Activated T-cell treated with anti-CD3 and anti-CD28 coated beads, Interleukin-2, amount 50 U/mL, for 1 hour (primary cell): ENCODE measurements at places on chromosomes 1 and 21.

GRCh38 chr1:119449971-119450370 is 35.0 kb downstream of the HSD3B2 start:
- no peak for DNase-seq

DNA sequence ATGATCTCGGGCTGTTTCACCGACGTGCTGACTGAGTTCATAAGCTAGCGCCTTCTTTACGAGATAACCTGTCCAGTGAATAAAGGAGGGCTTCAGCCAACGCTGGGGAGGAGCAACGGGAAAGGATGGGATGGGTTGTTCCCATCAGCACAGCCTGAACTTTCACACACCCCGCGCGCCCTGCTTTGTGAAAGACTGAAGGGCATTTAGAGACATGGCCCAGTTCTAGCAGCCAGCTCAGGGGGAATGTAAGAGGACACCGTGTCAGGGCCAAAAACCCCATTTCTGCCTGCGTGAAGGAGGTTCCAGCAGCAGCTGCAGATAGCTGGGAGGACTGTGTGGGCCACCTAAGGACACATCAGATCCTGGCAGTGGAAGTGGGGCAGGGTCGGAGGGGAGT is 255.1 kb upstream of the RAB4A start:
- no peak for DNase-seq

DNA sequence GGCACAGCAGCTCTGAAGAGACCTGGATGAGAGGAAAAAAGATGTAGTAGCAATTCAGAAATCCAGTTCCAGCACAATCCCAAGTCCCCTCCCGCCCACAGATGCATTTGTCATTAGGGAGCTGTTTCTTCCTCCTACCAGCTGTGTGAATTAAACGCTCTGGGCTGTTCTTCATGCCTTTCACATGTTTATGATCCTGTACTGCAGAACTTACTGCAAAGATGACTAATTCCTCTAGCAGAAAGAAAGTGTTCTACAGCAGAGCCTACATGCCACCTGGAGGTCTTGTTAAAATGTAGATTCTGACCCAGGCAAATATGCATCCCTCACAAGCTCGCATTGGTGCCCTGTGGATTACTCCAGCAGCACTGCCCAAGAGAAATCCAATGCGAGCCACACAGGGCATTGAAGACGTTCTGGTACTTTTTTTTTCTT is 6.5 kb downstream of the ENO1 start:
- no peak for DNase-seq

GRCh38 chr1:105724286-105724685 is 1332.2 kb upstream of the PRMT6 start:
- DNase-seq = no peak

DNA sequence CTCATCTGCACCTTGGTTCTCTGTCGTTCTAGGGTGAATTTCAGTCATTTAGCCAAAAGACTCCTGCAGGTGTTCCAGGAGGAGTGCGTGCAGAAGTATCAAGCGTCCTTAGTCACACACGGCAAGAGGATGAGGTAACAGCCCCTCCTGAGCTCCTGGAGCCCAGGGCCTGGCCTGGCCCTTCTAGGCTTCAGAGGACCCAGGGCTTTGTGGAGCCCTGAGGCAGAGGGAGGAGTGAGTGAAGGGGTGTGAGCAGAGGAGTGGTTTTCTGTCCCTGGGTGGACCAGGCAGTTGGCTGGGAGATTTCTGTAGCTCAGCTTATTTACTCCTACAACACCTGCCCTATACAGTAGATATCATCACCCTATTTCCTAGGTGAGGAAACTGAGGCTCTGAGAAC is 15.7 kb upstream of the RASSF5 start:
- no peak for DNase-seq

DNA sequence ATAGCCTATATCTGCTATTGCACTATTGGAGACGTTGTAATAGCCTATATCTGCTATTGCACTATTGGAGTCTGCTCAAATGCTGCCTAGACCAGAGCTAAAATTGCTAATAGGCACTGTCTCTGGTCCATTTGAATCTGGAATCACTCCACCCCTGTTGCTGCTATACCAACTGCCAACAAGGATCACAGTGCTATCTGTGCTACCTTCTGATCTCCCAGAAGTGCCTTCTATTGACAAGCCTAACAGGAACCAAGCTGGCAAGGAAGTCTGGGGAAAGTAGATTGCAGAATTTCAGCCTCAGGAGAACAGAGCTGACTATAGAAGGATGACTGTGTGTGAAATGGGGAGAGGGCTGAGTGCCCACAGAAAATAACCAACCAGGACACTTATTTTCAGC is 15.9 kb downstream of the RWDD3 start:
- DNase-seq = no peak

DNA sequence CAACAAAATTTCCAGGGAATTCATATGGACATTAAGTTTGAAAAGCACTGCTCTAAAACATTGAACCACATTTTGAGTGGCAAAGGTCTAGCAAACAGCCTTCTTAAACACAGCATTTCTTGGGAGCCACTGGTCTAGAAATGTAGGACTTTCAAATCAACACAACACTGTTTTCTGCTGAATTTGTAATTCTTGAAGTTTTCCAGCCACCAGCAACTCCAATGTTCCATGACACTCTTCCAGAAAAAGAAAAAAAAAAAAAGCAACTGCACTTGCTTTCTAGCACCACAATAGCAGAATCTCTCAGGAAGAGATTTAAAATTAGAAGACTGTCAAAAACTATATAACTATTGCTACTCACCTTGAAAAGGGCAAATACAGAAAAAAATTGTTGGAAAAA is 4.5 kb downstream of the SYDE2 start:
- no peak for DNase-seq

- no peak for DNase-seq
Observed at GRCh38 chr21:42670058-42670880, 16.8 kb downstream of the PDE9A start.

DNA sequence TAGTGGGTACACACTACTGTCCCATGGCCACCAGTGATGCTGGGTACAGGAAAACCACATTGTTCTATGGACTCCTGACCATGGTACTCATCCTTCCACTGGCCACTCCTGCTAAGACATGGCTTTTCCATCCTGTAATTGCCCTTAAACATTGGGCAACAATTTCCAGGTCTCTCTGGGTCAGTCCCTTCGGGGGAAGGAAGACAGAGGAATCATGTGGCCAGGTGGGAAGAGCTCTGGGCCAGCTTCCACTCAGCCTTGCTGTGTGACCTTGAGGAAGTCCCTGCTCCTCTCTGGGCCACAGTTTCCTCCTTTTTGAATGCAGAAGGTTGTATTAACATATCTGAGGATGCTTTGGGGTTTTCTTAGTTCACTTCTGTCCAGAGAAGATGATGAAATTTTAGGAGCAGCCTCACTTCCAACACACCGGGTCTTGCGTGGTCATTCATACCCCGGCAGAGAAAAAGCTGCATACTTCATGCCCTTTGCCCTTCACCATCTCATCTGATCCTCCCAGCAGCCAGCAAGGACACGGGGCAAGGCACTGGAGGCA is 50.8 kb downstream of the SRRM1 start:
- DNase-seq = no peak

DNA sequence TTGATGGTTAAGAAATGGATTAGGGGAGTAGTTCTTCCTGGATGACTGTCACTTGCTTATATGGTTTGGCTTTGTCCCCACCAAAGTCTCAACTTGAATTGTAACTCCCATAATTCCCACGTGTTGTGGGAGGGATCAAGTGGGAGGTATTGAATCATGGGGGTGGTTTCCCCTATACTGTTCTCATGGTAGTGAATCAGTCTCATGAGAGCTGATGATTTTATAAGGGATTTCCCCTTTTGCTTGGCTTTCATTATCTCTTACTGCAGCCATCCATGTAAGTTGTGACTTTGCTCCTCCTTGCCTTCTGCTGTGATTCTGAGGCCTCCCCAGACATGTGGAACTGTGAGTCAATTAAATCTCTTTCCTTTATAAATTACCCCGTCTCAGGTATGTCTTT is 1621.1 kb downstream of the MRPL39 start:
- no peak for DNase-seq

DNA sequence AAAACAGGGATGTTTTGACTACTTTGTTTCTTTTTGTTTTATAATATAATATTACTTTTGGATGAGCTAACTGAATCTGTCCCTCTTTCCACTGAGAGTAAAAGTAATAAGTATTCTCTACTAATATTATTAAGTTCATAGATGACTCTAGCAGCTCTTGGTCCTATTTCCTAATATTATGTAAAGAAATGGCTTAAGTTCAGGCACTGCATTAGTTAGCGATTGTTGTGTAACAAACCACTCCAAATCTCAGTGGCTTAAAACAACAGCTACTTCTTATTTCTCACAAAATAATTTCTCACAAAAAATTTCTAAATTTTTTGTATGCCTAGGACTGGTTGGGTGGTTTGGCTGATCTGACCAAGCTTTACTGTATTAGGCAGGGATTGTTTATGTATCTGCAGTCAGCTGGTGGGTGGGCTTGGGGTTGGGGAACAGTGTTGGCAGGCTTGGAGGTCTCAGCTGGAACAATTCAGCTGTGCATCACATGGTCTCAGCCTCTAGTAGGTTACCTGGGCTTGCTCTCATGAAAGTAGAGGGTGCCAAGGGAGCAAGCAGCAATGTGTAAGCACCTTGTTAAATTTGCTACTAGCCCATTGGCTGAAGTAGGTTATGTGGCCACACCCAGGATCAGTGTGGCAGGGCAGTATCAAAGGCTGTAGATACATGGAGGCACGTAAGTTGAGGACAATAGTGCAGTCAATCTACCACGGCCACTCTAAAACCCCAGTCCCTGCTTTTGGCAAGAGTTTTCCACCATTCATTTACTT is 8.8 kb upstream of the CCT8 start:
- no peak for DNase-seq

GRCh38 chr1:4137621-4138415 is 237.7 kb upstream of the C1orf174 start:
- no peak for DNase-seq

DNA sequence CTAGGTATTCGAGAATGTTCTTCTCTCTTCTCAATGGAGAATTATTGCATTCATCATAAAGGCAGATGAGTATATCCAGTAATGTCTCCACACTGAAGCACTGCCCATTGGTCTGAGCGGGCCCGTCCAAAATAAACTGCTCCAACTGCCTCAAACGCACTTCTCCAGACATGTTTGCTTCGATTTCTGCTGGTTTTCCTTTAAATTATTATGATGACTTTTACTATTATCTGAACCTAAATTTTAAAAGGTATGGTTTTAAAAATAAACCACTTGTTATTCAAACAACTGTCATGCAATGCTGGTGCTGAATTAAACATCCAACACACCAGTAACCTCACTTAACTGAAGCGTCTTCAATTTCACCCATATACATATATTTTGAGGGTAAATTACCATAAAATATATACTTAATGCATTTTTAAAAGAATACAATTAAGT is 1.3 kb downstream of the CDC42BPA start:
- no peak for DNase-seq

GRCh38 chr1:172144445-172145061 is 275.9 kb upstream of the C1orf105 start:
- no peak for DNase-seq

DNA sequence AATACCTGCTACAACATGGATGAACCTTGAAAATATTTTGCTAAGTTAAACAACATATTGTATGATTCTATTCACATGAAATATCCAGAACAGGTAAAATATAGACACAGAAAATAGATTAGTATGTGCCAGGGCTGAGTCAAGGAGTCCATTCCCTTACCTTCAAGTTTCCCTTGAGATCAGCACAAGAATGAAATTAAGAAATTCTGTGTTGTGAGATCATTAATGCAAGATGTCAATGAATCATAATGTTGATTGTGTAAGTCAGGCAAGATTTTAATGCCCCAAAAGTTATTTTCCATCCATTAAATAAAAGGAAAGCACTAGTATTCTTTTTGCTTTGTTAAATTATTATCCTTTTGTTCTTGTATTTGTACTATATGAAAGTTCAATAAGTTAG is 139.4 kb downstream of the MRPL39 start:
- no peak for DNase-seq

DNA sequence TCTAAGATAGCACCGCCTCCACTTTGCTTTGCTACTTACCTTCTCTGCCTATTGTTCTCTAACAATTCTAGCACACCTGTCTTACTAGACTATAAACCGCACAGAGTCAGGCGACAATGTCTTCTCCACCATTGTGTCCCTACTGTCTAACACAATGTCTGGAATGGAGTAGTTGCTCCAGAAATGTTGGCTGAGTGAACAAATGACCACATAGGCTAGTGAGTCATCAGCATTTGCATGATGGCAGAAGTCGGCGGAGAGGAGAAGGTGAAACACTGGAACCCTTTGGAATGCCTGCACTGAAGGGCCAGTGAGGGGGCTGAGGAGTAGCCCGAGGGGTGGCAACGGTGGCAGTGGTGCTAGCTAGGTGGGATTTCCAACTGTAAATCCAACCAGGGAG is 14.0 kb upstream of the PABPC4 start:
- no peak for DNase-seq

- DNase-seq = no peak
Observed at GRCh38 chr1:207069858-207070506, 16.9 kb downstream of the PFKFB2 start.

DNA sequence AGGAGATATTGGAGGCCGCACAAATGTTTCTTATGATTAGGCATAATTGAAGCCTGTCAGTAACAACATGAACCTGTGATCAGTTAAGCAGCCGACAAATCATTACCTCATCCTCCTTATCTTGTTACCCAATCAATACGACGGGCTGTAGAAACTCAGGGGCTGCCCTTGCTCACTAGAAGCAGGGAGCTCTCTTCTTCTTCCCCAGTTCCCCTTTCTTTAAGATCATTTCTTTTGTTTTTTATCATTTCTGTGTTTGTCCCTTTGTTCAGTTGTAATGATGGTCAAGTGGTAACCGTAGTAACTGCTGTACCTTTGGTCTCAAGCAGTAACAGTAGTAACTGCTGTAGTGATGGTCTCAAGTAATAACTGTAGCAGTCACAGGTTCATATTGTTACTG is 13.8 kb upstream of the FCGR2A start:
- DNase-seq = no peak

DNA sequence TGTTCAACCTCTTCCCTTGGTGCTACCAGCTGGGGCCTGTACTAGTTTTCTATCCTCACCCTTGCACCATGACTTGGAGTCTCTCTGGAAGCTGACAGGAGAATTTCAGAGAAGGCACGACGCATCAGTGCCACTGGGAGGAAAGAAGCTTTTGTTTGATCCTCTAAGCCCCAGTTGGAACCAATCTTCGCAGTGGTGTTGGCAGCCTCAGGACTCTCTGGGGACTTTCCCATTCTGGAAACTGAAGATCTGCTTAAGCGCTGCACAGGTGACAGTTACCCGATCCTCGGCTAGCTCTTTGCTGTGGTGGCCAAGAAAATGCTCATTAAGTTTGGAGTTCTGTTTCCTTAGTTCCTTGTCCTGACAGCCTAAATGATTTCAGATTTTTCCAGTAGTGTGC is 222.3 kb downstream of the RHOU start:
- DNase-seq = no peak

DNA sequence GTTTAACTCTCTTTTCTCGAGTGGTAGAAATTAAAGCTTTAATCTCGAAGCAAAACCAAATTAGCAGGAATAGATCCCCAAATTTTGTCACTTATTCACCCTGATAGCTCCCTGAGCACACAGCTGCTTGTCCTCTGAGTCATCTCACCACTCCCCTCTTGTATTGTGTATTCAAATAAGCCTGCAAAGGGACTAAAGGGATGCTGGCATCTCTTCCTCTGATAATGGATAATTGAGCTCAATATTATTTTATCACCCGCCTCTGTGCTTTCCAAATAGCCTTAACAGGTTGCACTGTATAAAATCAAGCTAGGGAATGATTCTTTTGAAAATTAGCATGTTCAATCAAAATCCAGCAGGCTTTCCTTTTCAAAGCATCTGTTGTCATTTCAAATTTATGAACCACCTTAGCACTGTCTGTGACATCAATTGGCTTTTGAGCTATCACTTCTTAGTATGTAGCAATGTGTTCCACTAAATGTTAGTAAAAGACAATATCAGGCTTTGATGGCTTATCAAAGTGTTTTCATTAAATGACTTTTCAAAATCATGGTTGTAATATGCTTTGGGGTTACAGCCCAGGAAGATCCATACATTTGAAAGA is 561.6 kb downstream of the PLA2G4A start:
- no peak for DNase-seq
